IMR-90 (cell line): ENCODE measurements at places on chromosomes 2 and 18. TPM values are rescaled to one million over a fixed set of nuclear protein-coding genes. Genes with fewer than 3 reads are reported as not detected.

Gene AQP12B
- not detected in 2 replicates for total RNA-seq

Gene RUFY4
- not detected in 2 replicates for total RNA-seq

Gene NYAP2
- total RNA-seq: not detected in 2 replicates

Gene CHRND
- total RNA-seq: not detected in 2 replicates

Gene ARHGAP15
- not detected in 2 replicates for total RNA-seq

Gene AOX1
- 57.2 and 59.9 TPM in 2 replicates for total RNA-seq

Gene GULP1
- 40.1 and 54.4 TPM in 2 replicates for total RNA-seq
